Placental epithelial cell (primary cell): ENCODE measurements at places on chromosomes 2 and 18. TPM values are rescaled to one million over a fixed set of nuclear protein-coding genes. Genes with fewer than 3 reads are reported as not detected.

Gene MGAT5
- 18.8 and 51.5 TPM in 2 replicates for total RNA-seq

Gene ADGRF3
- 0.54 TPM in 1 of 2 replicates, not detected in the other for total RNA-seq

Gene METAP1D
- 0.79 and 2.1 TPM in 2 replicates for total RNA-seq

Gene WDFY1
- total RNA-seq = 58.9 and 66.3 TPM in 2 replicates

Gene SCYGR4
- not detected in 2 replicates for total RNA-seq

Gene POTEJ
- not detected in 2 replicates for total RNA-seq

Gene ABCG8
- total RNA-seq = not detected in 2 replicates

Gene SERPINB11
- total RNA-seq = not detected in 2 replicates

Gene EPHA4
- 11.0 and 20.6 TPM in 2 replicates for total RNA-seq

Gene TPGS2
- total RNA-seq = 73.4 and 226 TPM in 2 replicates

Gene TMEM178A
- 0.79 TPM in 1 of 2 replicates, not detected in the other for total RNA-seq

Gene ALPI
- total RNA-seq = not detected in 2 replicates

Gene HK2
- total RNA-seq = 5.2 and 7.5 TPM in 2 replicates

Gene RASGRP3
- not detected in 2 replicates for total RNA-seq

Gene GALNT5
- total RNA-seq = 9.0 and 16.5 TPM in 2 replicates

Gene IHH
- under 0.01 TPM in 1 of 2 replicates, not detected in the other for total RNA-seq
